ENCODE measurements at places on chromosomes 1 and 21. TPM values are rescaled to one million over a fixed set of nuclear protein-coding genes. Genes with fewer than 3 reads are reported as not detected.

The LORICRIN gene
- total RNA-seq: not detected

DNA sequence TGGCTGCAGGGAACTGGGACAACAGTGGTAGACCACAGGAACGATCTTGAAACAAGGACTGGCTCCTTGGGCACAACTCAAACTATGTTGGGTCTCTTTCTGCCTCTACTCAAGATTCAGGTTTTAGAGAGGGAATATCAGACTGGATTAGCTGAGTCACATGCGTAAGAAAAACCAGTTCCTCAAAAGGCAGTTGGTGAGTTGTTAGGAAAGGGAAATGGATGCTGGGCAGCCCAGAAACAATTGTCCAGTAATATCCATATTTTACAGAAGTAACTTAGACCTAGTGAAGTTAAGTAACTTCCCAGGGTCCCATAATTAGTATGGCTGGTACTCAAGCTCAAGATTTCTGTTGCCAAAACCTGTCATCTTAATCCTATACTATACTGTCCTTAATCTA, 27.0 kb upstream of the TMEM39B start:
- no peak for DNase-seq

- DNase-seq: no peak
Measured at GRCh38 chr21:45863751-45864150, 117.8 kb upstream of the COL6A1 start.

The CBS gene
- total RNA-seq: 4.8 TPM

- DNase-seq: no peak
Measured at GRCh38 chr1:218711884-218712674, 366.9 kb downstream of the TGFB2 start.

The CHIA gene
- total RNA-seq: not detected

GRCh38 chr1:110433803-110434202, 17.1 kb upstream of the PROK1 start:
- DNase-seq: no peak

- no peak for DNase-seq
Measured at GRCh38 chr1:18145851-18146618, 38.4 kb downstream of the IGSF21 start.

DNA sequence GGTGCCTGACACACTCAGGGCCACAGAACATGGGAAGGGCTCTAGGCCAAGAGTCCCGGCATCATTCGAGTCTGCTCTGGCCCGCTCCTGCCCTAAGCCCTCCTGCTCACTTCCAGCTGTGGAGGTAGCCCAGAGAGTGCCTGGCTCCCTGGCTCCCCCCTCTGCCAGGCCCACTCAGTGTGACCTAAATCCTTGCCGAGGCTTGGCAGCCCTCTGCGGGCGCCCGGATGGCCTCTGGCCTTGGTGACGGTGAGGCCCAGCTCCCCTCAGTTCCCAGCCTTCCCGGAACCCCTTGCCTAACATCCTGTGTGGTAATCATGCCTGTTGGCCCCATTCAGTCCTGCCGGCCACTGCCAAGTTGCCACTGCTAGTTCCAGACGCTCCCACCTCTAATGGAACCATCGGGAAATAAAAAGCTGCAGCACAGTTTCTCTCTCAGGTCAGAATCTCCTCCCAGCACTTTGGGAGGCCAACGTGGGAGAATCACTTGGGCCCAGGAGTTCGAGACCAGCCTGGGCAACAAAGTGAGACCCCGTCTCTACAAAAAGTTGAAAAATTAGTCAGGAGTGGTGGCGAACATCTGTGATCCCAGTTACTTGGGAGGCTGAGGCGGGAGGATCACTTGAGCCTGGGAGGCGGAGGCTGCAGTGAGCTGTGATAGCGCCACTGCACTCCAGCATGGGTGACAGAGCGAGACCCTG, 1.2 kb upstream of the H6PD start:
- no peak for DNase-seq

All from GM12878 (cell line).